KBM-7 (cell line): ENCODE measurements at places on chromosomes 16 and 17.

DNA sequence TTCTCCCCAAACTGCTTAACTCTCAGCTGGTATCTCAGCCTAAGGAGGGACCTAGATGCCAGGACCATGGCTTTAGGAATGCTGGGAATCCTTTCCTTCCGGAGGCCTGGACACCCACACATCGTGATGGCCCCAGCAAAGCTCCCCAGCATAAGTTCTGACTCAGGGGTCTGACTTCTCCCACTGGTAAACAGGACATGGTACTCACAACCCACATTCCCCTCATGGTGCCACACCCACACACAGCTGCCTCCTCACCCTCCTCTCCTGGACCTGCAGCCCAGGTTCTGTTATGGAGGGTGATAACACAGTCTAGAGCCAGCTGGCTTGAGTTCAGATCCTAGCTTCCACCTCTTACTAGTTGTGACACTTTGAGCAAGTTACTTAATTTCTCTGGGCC is 719 bp upstream of the RNF227 start:
- DNase-seq: no peak

DNA sequence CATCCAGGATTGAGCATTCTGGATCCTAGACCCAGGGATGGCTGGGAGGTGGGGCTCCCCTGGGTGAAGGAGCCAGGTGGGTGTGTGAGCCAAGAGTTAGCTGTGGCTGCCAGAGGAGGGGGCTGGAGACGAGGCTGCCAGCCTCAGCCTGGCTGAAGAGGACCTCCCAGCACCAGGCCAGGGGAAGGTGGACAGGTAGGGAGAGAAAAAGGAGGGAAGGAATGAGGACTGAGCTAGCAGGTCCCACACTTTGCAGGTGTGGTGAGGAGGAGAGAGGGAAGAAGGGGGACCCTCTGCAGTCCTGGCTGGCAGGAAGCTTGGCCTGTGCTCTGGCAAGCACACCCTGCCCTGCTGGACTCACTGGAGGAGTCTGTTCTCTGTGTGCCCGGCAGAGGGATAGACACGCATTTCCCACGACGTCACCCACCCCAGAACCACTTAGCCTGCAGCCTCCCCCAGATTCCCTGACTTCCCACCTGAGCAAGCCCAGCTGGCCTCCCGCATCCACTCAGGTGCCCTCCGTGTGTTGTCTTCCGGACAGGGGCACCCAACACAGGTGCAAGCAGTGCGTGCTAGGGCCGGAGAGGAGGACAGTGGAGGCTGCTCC is 42.0 kb downstream of the SOCS3 start:
- DNase-seq: no peak

DNA sequence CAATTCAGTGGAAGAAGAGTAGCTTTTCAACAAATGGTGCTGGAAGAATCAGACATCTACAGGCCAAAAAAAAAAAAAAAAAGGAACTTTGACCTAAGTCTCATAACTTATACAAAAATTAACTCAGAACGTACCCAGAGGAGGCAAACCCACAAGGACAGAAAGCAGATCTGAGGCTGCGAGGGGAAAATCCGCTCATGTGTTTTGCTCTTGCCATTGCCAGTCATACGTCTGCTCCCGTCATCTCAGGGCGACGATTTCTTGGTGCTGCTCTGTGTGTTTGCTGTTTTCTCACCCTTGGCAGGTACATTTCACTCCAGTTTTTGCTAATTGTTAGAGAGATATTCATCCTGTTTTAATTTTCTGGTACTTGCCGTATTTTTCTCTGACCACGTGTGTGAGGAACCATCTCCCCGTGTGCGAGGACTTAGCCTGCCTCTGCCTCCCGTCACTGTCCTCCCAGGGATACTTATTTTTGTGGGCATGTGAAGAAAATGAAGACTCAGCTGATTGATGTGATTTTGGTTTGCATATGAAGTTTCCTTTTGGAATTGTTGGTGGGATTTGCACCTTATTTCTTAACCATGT is 33.4 kb upstream of the ACSF3 start:
- DNase-seq: no peak

DNA sequence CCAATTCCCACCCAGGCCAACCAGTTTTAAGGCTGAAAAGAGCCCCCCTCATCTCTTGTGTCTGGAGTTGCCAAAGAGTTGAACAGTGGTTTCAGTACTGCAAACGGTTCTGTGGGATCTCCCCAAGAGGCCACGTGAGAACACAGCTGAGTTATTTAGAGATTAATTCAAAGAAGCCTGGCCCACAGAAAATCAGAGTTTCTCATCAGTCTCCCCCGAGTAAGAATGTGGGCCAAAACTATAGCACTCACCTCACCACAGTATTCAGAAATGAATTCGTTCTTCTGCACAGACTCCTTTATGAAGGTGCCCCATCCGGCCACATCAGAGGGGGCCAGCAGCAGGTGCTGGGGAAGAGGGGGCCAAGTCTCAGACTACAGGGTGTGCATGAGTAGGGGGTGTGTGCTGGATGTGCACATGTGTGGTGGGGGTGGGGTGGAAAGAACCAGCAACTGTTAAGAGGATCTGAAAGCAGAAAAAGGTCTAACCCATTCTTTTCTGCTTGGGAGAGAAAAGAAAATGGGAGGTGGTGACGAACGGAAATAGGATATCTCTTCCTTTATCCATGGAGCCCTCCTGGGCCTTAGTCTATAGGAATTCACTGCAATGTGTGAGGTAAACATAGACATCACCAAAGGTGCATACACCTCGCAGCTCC is 22.6 kb downstream of the CNTNAP1 start:
- DNase-seq: no peak

DNA sequence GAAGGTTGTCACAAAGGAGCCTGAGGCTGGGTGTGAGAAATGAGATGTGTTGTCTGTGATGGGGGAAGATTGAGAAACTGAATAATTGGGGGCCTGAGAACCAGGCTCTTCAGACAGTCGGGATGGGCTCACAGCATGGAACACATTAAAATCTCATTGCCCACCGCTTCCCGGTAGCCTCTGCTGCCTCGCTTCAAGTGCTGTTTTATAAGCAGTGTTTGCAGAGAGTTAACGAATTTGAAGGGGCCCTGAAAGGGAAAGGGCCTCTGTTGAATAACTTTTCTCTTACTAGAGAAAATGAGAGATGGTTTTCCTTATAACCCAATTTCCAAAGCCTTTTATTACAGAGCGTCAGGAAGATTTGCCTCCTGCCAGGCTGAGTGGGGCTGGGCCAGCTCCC is 258.8 kb upstream of the ASIC2 start:
- DNase-seq: no peak

DNA sequence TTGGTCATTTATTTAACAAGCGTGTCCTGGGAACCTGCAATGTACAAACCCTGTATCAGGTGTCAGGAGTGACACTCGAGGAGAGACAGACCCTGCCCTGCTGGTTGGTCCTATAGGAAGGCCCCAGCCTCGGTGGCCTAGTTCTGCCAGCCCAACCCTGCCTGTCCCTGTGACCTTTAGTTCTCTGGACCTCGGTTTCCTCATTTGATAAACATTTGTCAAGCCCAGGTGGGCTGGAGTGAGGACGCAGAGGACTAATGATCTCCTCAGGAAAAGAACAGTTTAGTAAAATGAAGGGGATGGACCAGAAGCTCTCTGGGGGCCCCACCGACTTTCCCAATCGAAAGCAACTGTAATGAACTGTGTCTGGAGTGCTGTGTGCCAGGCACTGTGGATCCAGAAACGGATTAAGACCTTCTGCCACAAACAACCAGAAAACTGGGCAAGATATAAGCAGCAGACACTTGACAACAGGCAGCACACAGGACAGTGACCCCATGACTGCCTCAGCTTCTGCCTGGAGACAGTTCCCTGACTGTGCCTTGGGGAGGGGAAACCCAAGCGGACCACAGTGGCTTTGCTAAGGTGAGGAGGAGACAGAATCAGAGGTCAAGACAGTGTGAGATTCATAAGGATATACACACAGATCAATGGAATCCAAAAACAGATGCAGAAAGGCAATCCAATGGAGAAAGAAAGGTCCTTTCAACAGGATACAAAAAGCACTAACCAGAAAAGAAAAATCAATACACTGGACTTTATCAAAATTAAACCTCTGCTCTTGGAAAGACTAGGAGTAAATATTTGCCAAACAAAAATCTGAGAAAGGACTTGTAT is 8.8 kb downstream of the PRCD start:
- DNase-seq: no peak

DNA sequence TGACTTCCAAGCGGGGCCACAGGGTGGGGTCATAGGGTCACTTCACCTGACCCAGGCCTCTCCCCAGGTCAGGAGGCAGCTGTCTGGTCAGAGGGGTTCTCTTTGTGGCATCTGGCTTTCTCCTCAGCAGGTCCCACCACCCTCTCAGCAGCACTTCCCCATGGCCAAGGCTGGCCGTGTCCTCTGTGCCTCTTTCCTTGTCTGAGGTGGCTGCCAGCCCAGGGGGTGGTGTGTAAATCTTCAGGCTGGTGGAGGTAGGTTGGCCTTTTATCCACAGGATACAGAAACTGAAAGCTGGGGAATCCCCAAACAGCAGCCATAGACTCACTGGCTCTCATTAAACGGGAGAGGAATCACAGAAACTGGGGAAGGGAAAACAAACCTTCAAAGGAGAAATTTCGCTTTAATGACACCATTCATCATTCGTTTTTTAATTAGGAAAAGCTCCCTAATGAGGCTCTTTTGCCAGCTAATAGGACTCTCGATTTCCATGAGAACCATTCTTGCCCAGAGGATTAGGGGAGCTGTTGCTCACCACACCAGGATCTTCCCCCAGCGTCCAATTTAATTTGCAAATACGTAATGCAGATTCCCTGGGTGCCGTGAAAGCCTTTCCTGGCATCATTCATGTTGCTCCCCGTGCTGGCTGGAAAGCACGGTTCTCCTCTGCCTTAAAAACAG is 18.0 kb downstream of the C17orf75 start:
- DNase-seq: no peak

- DNase-seq: no peak
These were observed 4.4 kb downstream of the CDK5RAP3 start for GRCh38 chr17:47975189-47975822.

- no peak for DNase-seq
These were observed 869.5 kb upstream of the SOX9 start for GRCh38 chr17:71251276-71251675.

DNA sequence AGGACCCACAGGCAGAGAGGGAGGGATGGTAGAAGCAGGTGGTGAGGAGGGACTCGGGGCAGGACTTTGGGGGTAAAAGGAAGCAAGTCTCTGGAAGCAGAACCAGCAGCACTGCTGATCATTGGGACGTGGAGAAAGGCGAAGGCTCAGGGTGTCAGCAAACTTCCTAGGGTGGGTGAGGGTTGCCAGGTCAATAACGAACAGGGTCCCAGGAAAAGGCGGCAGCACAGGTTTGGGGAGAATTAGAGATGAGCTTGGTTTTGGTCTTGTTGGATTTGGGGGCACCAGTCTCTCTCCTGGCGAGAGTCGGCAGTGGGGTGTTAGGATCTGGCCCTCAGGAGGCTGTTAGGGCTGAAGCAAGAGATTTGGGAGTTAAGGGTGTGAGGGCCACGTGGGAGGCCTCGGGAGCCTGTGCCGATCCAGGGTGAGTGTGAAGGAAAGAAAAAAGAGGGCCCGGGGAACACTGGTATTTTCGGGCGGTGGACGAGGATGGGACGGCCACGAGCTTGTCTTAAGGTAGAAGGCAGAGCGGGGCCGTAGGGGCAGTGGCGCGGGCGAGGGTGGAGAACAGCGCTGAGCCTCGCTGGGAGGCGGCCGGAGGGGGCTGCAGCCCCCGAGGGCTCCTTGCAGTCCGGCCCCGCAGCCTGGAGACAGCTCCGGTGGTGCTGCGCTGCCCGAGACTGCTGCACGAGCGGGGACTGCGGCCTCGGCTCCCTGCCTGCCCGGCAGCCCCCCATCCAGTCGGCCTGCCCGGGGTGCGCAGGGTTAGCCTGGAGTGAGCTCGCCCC is 765 bp upstream of the ADORA2B start:
- no peak for DNase-seq

DNA sequence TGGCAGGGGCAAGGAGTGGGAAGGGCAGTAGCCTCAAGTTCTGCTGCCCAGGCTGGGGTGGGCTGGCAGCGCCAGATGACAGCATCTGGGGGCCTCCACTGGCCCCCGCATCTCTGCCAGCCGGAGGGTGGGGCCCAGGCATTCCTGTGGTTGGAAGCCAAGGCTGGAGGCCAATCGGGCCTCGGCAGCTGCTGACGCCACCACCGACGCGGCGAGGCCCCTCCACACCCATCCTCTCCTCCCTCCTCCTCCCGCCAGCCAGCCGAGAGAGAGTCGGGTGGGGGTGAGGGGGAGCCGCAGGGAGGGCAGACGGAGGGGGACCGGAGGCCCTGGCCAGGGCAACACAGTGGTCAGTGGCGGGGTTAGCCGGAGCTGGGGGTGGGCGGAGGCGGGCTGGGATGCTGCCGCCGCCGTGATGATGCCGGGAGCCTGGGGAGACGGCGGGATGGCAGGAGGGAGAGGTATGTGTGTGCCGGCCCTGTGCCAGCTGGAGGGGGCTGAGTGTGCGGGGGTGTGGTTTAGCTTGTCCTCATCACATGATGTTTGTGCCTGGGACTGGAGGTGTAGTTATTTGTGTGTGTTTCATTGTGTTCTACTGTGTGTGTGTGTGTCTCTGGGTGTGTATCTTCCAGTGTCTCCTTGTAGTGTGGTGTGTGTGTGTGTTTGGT is 36.6 kb downstream of the ARHGAP23 start:
- no peak for DNase-seq

DNA sequence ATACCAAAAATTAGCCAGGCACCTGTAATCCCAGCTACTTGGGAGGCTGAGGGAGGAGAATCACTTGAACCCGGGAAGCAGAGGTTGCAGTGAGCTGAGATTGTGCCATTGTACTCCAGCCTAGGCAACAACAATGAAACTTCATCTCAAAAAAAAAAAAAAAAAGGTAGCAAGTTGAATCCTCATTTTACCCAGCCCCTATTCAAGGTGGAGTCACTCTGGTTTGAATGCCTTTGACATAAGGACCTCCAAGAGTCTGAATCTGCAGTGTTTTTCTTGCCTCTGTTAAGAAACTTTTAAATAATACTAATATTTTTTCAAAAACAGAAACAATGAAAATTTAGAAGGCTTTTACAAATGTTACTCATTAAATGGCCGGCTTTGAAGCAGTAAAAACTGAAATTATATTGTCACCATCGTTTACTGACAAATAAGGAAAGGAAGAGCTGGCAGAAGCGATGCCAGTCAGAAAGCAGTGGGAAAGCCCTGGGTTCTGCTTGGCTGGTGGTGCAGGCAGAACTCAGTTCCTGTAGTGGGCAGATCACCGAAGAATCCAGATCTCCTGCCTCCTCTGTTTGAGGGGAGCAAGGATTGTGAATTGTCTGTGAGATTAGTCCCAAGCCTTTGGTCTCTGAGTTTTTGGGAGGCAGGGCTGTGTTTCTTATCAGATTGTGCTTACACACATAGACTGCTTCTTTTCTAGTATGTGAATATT is 99.7 kb upstream of the HAS3 start:
- DNase-seq: no peak

DNA sequence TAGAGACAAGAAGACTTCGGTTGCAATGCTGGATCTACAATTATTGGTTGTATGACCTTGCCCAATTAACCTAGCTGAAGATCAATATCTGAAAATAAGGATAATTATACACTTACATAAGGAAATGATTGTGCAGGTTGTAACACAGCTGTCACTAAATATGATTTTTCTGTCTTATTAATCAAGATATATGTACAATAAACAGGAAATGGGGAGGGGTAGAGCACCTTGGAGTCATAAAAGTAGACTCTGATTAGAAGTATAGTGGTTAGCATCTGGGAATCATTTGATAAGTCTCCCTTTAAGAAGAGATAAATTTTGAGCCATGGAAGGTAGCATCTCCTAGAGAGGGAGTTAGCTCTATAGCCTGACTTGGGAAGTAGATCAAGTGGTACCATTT is 369.2 kb downstream of the SHISA9 start:
- DNase-seq: no peak

GRCh38 chr16:72404299-72404698 is 232.3 kb upstream of the PMFBP1 start:
- DNase-seq: no peak

- peak; percentile 75 for DNase-seq
These were observed 38.8 kb upstream of the BHLHA9 start for GRCh38 chr17:1231456-1231855.
